ENCODE measurements at places on chromosomes 2 and 18.
A peak's percentile ranks its signal among the peaks of the same experiment; 100 is the strongest.

GRCh38 chr2:84919885-84920580 is 14.6 kb downstream of the TMSB10 start:
- peak; percentile 43 for DNase-seq

DNA sequence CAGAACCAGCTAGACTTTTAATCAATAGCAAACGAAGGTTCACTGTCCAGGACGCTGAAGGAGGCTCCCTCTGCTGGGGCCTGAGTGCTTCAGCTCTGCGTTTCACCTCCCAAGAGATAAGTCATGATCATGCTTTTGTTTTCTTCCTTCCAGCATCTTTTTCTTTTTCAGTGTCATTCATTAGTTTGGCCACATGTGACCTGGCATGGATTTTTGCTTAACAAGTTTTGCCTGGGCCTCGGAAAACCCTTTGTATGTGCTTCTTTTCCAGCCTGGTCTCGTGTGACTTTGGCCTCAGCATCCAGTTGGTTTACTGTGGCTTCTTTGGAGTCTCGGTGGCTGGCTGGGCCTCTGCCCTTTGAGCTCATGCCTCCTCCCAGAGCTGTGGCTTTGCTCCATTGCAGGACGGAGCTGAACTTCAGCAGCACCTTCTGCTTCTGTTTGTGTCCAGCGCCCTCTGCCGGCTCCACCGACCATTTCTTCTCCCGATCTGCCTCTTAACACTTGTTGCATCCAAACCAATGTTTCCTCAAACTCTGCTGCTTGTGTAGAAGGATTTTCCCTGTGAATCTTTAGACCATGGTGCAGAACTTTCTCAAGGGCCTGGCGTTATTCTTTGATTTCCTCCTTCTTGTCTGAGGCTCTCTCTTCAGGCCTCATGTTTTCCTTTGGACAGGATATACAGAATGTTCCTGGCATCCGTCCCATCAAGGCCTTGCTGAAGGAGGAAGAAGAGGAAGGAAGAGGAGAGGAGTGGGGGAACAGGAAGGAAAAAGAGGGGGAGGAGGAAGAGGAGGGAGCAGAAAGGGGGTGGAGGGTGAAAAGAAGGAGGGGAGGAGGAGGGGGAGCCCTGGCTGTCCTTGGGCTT is 23.6 kb upstream of the HES6 start:
- peak; percentile 51 for DNase-seq

- no peak for DNase-seq
Observed at GRCh38 chr2:65639156-65639864, 206.9 kb upstream of the SPRED2 start.

DNA sequence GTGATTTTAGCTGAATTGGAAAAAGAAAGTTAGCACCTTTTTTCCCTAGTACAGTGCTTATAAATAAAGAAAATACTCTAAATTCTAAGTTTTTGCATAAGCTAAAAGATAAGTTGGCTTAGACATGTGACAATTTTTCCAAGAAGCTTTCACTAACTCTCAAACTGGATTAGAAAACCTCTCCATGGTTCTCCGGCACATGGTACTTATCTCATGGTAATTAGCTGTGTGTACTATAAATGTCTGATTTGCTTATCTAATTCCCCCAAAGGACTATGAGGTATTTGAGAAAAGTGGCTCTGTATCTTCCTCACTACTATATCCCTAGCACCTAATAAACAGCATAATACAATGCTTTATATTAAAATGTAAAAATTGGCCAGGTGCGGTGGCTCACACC is 71.1 kb downstream of the ROCK1 start:
- no peak for DNase-seq

GRCh38 chr18:46343456-46343855 is 239.3 kb downstream of the HAUS1 start:
- no peak for DNase-seq

- no peak for DNase-seq
Observed at GRCh38 chr2:7348761-7349160, 431.5 kb downstream of the RNF144A start.

GRCh38 chr18:48811401-48811800 is 139.4 kb downstream of the SMAD7 start:
- DNase-seq, result no peak

- no peak for DNase-seq
Observed at GRCh38 chr18:61333271-61333745, at the start of gene CDH20. TSS of gene CDH20 (plus strand) at chr18:61333430.

DNA sequence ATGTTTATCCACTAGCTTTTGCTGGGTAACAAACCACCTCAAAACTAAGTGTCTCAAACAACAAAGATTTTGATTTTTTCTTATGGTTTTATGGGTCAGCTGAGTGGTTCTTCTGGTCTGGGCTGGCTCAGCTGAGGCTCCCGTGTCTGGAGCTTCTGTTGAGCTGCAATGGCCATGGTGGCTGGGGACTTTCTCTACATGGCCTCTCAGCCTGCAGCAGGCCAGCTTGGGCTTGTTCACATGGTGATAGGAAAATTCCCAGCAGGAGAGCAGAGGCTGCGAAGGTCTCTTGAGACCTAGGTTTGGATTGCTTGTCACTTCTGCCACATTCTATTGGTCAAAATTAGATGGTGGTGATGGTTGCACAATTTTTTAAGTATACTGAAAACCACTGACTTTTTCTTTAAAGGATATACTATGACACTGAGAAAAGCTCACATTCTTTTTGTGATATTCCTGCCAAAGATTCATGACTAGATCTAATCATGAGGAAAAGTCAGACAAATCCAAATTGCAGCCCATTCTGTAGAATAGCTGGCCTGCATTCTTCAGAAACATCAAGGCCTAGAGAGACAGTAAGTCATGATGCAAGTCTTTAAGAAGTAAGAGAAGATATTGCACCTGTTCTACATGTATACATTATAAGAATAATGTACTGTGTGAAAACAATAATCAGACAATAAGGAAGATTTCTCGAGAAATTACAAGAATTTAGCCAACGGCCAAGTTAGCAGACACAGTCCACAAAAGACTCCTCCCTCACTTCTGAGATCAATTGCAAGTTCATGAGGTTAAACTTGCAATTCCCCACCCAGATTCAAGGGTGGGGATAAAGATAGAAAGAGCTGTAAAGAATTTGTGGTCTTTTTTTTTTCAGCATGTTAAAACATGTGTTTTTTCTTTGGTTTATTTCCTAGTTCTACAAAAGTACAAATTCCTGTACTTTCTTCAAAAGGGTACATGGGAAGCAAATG is 35.0 kb upstream of the IL1R2 start:
- DNase-seq, result no peak

DNA sequence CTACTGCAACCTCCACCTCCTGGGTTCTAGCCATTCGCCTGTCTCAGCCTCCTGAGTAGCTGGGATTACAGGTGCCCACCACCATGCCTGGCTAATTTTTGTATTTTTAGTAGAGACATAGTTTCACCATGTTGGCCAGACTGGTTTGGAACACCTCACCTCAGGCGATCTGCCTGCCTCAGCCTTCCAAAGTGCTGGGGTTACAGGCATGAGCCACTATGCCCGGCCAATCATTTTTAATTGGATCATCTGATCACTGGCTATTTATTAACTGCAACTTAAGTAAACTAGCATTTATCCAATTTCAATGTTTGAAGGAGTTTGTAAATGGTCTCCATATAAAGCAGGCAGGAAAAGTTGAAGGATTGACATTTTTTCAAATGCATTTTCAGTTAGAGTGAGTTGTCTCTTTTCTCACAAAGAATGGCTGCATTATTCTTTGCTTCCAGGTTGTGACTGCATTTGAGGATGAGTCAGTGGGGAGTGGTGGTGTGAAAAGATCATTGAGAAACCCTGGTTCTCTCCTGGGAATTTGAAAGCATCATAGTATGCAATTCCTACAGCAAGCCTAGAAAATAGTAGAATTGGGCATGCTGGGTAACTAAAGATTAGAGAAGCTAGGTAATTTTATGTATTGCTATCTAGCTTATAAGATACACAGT is 431.1 kb upstream of the ZEB2 start:
- DNase-seq, result no peak

- no peak for DNase-seq
Observed at GRCh38 chr2:109242654-109243331, 113.8 kb downstream of the SH3RF3 start.

GRCh38 chr18:26771524-26771923 is 94.0 kb downstream of the AQP4 start:
- DNase-seq, result no peak

- DNase-seq, result no peak
Observed at GRCh38 chr2:179049546-179050311, at the start of gene CCDC141. TSS of gene CCDC141 (minus strand) at chr2:179050137. CDS start at chr2:179049941, 196 bp downstream.

DNA sequence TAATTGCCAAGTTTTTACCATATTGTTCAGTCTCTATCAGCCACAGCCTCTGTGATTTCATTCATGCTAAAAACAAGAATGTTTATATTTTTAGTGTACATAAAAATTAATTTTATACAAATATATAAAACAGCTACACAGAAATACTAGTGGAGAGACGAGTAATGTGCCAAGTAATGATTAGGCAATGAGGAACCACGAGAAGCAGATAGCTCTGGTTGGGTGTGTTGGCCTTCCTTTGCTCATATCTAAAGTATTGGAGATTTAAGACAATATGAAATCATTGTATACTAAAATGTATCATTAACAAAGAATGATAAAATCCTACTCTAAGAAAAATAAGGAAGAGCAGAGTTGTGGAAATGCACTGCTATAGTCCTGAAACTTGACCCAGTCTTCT is 326.7 kb downstream of the AGAP1 start:
- DNase-seq, result no peak

DNA sequence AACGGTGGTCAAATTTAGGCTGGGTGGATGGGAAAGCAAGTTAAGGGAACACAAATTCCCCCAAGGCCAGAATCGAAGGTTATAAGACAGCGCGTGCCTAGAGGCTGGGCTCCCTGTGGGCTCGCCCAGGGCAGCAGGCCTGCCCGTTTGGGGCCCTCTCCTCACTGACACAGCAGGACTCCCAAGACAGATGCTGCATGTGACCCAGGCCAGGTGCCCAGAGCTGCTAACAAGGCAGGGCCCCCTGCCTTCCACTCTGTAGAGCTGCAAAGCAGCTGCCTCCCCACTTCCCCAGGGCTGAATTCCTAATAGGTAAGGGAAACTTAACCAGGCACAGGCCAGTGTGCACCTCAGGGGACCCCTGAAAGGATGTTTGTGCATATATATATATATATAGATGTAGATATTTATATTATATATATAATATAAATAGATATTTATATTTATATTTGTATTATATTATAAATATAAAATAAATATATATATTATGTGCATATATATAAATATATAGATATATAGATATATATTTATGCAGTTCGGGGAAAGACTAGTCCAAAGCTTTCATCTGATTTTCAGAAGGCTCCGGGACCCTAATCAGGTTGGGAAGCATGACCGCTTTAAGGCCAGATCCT is 43.7 kb downstream of the TMEM37 start:
- no peak for DNase-seq

GRCh38 chr2:170817093-170818035 is 677 bp downstream of the GAD1 start:
- DNase-seq, result no peak

DNA sequence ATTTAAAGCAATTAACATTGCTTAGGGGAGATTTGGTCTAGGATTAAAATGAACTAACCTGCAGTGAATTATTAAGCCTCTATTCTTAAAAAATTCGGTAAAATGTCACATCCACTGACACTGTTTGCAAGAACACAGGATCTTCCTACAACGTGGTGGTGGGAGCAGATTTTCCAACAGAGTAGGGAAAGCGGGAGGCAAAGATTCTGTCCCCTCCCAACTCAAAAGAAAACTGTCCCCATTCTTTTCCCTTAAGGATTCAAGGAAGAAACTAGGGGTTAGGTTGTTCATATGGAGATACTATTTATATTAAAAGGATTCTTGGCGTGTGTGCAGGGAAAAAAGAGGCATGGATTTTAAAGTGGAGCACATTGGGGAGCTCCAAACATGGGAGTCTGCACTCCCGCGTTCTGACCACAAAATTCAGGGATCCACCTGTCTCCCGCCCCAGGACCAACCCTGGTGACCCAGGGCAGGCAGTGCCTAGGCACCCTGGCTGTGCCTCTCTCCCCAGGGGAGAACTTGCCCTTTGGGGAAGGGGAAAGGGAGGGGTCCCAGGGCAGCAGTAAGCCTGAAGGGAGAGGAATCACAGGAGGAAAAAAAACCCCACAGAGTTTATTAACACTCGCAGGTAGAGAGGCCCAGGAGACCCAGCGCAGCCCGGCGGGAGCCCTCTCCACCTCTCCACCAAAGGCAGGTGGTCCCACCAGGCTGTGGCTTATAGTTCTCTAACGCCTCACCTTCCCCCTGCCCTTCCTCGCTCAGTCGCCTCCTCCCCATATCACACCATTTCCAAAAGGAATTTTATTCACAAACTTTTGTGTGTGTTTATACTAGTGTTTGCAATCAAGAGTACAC is 2.3 kb downstream of the PTGR3 start:
- DNase-seq, result no peak

DNA sequence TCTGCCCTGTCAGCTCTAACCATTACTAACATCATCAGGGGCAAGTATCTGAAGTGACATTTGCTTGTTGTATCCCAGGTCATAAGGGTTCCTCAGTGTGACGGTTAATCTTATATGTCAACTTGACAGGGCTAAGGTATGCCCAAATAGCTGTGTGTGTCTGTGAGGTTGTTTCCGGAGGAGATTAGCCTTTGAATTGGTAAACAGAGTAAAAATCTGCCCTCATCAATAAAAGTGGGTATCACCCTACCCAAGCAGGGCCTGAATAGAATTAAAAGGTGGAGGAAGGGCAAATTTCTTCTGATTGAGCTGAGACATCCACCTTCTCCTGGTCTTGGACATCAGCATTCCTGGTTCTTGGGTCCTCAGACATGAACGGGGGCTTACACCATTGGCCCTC is 12.8 kb upstream of the TGFA start:
- DNase-seq, result no peak

- peak; percentile 16 for DNase-seq
Observed at GRCh38 chr18:9147440-9148202, 11.0 kb downstream of the ANKRD12 start.

DNA sequence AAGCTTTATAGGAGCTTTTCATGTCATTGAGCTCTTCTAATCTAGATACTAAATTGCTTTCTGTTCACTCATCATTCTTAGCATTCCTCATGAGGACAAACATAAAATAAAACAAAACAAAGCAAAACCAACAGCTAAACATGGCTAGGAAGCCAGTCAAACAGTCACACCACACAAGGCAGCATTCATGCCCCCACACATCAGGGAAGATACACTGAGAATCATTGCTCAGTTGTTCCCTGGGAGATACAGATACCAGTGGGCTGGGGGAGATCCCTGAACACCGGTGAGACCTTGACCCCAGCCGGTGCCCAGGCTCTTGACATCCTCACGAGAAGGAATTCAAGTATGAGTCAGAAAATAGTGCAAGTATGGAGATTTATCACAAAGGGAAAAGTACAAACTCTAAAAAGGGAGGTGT is 177.9 kb upstream of the ARL4C start:
- no peak for DNase-seq

GRCh38 chr2:172437419-172438341 is 10.3 kb downstream of the ITGA6 start:
- peak; percentile 48 for DNase-seq

GRCh38 chr2:63834401-63834800 is 7.3 kb upstream of the UGP2 start:
- DNase-seq, result no peak

Measured in stimulated activated CD4-positive, alpha-beta T cell treated with anti-CD3 and anti-CD28 coated beads, TNF-alpha, amount 100 ng/mL, for 4 hours (primary cell).